Caudate nucleus (tissue), 63 donors: ENCODE measurements at places on chromosomes 2 and 18.

DNA sequence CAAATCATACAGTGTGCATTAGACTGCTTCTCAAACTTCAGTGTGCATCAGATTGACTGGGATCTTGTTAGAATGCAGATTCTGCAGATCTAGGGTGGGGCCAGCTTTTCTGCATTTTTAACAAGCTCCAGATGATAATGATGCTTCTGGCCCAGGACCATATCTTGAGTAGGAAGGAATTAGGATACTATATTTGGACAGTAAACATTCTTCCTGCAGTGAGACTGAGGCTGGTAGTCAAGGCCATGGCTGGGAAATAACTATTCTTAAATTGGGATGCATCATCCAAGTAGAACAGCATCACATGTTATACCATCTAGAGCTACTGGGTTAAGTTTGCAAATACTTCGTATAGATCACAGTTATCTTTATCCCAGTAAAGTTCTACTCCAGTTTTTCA is 28.4 kb upstream of the ARMC9 start:
- no peak for DNase-seq

DNA sequence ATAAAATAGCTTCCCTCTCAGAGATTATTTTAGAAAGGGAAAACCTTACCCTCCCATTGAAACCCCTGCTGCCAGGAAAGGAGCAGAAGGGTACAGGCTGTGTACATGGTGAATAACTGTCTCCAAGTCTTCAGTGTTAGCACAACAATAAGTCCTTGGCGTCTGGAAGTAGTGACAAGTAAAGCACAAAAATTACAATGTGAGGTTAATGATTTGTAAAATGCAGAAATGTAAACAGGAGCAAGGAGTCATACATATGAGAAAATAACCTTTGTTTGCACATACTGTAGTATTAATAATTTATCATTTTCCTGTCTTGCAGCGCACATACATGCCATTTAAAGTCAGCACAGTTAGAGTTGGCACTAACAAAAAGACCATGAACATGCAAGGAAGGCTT is 40.5 kb downstream of the ABHD3 start:
- no peak for DNase-seq

DNA sequence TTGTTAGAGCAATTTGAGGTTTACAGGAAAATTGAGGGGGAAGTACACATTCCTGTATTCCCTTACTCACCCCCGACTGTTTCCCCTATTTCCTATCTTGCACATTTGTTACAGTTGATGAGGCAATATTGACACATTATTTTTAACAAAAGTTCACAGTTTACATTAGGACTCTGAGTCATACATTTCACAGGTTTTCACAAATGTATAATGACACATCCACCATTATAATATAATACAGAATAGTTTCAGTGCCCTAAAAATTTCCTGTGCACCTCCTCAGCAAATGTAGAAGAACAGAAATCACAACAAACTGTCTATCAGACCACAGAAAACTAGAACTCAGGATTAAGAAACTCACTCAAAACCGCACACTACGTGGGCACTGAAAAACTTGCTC is 160.6 kb upstream of the RMP24 start:
- no peak for DNase-seq

GRCh38 chr2:173590276-173590861 is 235.7 kb downstream of the CDCA7 start:
- no peak for DNase-seq

GRCh38 chr18:68833756-68834155 is 35.9 kb downstream of the CCDC102B start:
- no peak for DNase-seq

- DNase-seq: no peak
Observed at GRCh38 chr2:43420389-43420801, 175.4 kb downstream of the THADA start.

GRCh38 chr2:146481629-146482028 is 1363.2 kb upstream of the ACVR2A start:
- DNase-seq: no peak

DNA sequence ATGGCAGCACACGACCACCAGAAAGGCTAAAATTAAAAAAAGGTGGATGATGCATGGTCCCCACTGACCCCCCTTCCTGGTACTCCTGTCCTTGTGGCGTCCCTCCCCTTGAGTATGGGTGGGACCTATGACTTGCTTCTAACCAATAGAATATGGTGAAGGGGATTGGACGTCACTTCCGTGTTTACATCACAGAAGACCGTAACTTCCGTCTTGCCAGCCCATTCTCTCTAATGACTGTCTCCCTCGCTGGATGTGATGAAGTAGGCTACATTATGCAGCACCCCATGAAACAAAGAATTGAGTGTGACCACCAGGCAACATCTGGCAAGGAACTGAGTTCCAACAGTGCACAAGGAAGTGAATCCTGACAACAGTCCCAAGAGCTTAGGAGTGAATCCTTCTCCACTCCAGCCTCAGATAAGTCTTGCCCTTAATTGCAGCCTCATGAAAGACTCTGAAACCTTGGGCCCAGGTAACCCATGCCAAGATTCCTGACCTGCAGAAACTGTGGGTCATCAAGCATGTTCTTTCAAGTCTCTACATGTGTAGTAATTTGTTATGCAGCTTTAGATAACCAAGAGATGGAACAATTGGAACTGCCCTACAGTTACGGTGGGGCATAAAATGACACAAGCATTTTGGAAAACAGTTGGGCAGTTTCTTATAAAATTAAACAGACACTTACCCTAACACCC is 80.1 kb upstream of the NPAS2 start:
- no peak for DNase-seq

DNA sequence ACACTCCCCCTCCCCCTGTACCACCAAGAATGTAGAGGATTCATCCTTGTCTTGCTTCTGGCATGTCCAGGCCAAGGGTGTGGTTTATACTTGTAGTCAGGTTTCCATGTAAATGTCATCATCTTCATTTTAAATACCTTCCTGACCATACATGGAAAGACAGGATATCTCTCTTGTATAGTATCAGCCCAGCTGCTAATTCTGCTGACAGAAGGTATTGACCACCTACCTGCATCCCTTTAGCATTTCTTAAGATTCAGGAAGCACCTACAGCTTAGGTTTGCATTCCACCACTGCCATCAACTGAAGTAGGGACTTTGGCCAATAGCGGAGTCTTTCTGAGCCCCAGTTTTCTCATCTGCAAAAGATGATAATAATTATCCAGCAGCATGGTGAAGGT is 22.9 kb upstream of the FSHR start:
- no peak for DNase-seq

DNA sequence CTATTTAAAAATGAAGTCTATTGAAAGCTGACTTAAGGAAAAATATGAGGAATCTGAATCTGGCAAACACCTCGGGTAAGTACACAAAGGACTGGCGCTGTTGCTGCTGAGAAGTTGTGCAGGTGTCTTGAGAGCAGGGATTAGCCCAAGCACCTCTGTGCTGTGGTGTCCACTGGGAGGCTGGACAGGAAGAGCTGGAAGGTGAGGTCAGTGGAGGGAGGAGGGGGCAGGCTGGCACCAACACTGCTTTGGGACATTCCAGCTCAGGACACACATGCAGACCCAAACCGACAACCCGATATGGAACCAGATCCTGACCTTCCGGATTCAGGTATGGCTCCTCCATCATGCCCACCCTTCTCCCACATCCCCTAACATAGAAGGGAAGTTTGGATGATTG is 20.6 kb downstream of the FER1L5 start:
- no peak for DNase-seq

- DNase-seq: no peak
Observed at GRCh38 chr18:60508108-60508507, 135.5 kb upstream of the MC4R start.

DNA sequence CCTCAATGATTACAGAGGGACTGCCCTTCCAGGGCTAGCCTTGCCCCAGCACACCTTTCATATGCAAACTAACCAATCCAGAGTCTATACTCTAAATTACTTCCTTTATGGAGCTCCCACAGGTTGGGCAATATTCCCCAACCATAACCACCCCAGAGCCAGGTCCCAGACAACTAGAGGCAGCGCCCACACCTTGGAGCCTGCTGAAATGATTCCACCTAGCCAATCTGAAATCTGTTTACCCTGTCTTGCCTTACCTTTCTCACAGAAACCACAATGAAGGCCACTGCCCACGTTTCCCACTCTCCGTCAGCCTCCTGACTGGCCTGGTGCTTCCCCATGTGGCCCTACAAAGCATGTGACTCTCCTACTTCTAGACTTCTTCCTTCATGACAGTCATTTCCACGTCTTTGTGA is 62.0 kb downstream of the REEP1 start:
- no peak for DNase-seq

GRCh38 chr2:101741775-101742520 is 44.4 kb downstream of the MAP4K4 start:
- DNase-seq: no peak

DNA sequence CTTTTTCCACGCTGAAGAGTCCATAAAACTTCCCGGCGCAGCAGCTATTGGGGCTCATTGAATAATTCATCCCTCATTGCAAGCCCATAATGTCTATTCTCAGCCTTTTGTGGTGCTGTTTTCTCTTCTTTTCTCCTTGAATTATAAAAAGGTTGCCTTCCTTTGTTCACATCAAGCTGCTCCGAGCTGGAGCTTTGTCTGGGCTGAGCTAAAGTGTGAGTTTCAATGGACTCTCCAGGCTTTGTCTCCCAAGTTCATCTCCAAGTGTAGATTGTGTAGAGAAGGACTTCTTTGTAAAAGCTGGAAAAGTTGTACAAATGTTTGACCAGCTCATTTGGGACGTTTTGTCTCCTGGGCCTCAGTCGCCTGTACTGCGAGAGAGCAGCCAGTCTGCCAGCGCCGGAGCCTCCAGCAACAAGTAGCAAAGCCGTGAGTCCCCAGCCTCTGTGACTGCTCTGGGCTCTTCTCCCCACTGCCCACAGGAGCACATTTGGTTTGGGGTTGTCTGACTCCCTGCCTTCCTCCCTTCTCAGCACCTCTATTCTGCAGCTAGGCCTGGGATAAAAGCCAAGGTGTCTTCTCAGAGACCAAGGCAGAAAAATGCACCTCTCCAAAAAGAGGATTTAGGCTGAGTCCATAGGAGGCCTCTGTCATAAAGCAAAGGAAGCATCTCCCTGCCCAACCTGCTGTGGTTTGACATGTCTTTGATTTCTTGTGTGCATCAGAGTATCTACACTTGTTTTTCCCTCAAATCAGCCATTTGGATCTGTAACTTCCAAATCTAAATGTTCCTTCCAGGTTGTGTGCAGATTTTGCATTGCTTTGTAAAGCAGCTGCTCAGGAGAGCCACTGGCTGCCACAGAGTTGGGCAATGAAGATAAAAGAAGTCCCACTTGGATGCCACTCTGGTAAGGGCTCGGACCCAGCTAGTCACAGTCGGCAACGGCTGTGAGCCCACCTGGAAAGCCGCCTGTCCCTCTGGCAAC is 6.4 kb downstream of the PAX3 start:
- no peak for DNase-seq

DNA sequence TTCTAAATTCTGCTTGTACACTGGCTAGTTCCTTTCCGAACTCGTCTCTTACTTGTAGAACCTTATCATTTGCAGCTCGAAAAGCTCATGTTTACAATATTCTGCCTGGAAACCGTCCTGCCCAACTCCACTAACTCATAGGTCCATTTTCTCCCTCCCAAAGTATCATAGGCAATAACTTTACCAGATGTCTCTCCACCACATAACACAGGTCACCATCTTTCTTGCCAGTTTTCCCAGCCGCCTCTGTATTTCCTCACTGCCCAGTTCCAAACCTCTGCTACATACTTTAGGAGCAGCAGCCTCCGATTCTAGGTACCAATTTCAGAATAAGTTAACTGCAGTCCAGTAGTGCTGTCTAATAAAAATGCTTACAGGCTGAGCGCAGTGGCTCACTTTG is 259.5 kb downstream of the GLI2 start:
- DNase-seq: no peak

- no peak for DNase-seq
Observed at GRCh38 chr2:25899404-25899970, 21.2 kb upstream of the ASXL2 start.

- DNase-seq: no peak
Observed at GRCh38 chr2:10814142-10814541, 1.6 kb upstream of the PDIA6 start.

GRCh38 chr2:178205853-178206521 is 11.7 kb downstream of the OSBPL6 start:
- DNase-seq: no peak

- DNase-seq: no peak
Observed at GRCh38 chr2:69720404-69720803, 21.5 kb upstream of the ANXA4 start.

- no peak for DNase-seq
Observed at GRCh38 chr2:9093324-9093723, 89.8 kb upstream of the MBOAT2 start.

GRCh38 chr2:10466801-10467200 is 18.7 kb upstream of the ODC1 start:
- DNase-seq: no peak

DNA sequence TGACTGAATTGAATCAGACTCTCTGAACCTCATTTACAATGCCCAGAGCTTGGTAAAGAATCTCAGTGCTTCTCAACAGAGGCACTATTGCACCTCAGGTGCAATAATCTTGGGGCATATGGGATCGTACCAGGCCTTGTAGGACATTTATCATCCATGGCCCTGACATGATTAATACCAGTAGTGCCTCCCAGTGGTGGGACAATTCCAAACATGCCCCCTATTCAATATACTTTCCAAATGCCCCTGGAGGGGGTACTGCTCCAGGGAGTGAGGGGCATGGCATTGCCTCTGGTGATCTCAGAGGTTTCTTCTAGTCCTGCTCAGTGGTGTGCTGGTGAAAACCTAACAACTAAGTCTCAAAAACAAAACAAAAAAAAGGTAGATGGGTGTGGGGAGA is 174.9 kb upstream of the SMAD2 start:
- DNase-seq: no peak

GRCh38 chr2:98924038-98924830 is 11.8 kb downstream of the CRACDL start:
- DNase-seq: no peak

- DNase-seq: no peak
Observed at GRCh38 chr2:173653432-173653805, 298.7 kb downstream of the CDCA7 start.

- no peak for DNase-seq
Observed at GRCh38 chr2:30807249-30807648, at the start of gene CAPN13. Gene CAPN13 (minus strand): TSS chr2:30807446. CDS start chr2:30787325, 20,121 bp downstream.

GRCh38 chr2:71561441-71562267 is 108.3 kb downstream of the DYSF start:
- DNase-seq: no peak

GRCh38 chr2:134258684-134259388 is 5.0 kb downstream of the MGAT5 start:
- DNase-seq: peak; percentile 65

DNA sequence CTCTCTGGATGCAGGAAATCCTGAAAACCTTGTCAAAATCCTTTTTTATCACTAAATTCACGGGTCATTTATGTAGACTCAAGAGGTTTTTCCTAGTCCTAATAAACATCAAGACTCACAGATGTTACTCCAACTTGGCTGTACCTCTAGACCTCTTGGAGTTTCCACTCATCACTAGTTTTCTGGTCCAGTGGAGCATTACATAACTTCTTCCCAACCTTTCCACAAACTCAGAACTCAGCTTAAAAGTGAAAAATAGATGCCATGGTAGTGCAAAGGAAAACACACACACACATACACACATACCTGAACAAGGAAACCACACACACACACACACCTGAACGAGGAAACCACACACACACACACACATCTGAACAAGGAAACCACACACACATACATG is 807.2 kb downstream of the LRP1B start:
- DNase-seq: no peak

GRCh38 chr18:71250191-71250590 is 961.3 kb downstream of the SOCS6 start:
- no peak for DNase-seq
